Stimulated activated CD4-positive, alpha-beta T cell treated with anti-CD3 and anti-CD28 coated beads, Interleukin-4, amount 100 ng/mL, for 24 hours (primary cell): ENCODE measurements at places on chromosomes 3 and 15.

DNA sequence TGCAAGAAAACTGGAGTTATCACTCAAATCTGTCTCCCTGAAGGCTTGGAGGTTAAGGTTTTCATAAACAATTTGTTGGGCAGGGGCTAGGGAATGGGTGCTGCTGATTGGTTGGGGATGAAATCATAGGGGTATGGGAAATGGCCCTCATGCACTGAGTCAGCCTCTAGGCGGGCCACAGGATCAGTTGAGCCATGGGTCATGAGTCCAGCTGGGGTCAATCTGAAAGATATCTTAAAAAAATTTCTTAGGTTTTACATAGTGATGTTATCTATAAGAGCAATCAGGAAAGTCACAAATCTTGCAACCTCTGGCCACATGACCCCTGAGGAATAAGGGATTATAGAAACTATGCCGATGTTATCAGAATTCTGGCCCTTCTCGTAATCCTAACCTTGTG lies 491.7 kb downstream of the ZIC1 start:
- no peak for DNase-seq

GRCh38 chr3:139630542-139630941 lies 47.2 kb downstream of the NMNAT3 start:
- no peak for DNase-seq

DNA sequence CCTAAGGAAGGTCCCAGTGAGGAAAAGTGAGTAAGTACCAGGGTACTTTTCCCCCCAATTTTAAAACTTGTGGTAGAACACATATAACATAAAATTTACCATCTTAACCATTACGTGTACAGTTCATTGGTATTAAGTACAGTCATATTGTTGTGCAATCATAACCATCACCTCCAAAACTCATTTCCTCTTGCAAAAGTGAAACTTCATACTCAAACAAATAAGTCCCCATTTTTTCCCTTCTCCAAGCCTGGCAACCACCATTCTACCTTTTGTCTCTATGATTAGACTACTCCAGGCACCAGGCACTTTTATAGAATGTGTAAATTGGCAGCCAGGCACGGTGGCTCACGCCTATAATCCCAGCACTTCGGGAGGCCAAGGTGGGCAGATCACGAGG lies 12.2 kb downstream of the PRC1 start:
- DNase-seq: no peak

DNA sequence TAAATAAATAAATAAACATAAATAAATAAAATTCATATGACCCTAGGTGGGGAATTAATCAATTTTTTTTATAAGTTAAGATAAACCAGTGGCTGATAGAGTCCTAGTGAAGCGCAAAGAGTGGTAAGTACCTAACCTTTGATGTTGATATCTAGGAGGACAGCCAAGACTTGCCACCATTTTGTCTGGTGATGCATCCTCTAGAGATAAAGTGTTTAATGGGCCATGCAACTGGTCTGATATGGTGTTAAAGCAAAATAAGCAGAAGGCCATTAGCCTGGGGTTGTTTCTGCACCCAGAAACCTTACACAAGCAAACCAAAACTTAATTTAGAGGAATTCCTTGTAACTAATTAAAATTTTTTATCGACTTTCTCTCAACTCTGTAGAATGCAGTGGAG lies 9.6 kb upstream of the USP8 start:
- DNase-seq: no peak

DNA sequence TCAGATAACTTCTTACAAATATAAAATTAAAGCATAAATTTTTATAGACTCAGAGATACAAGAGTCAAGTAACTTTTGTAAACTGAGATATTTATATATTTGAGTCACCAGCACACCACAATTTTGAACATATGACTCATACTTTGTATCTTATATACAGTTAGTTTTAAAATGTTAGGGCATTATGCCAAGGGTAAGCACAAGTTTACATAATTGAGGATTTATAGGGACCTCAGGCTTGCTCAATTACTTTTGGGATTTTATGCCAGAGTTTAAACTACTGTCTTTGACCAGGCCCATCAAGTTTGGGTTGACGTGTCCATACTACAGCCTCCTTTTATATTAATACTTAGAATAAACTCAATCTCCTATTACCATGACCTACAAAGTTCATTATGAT lies 7.4 kb upstream of the FGF7 start:
- no peak for DNase-seq

DNA sequence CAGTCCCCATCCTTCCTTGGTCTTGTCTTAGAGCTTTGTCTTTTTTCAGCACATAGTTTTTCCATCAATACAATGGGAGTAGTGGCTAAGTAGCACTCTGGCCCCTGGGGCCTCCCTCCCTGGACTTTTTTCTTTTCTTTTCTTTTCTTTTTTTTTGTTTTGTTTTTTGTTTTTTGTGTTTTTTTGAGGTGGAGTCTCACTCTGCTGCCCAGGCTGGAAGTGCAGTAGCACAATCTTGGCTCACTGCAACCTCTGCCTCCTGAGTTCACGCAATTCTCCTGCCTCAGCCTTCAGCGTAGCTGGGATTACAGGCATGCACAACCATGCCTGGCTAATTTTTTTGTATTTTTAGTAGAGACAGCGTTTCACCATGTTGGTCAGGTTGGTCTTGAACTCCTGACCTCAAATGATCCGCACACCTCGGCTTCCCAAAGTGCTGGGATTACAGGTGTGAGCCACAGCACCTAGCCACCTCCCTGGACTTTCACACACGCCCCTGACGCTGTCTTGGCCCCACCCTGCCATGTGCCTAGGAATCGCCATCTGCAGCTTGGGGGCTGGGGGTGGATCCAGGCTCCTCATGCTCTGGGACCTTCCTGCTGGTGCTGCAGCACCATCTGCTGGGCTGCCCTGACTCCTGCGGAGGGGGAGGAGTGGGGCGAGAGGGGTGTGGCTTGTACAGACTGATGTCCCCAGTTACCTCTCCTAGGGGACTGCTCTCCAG lies 2.8 kb downstream of the C15orf39 start:
- DNase-seq: peak; percentile 88

- peak; percentile 20 for DNase-seq
Measured at GRCh38 chr15:58473724-58474123, 41.9 kb downstream of the LIPC start.

GRCh38 chr3:10338591-10339353 lies 17.9 kb upstream of the SEC13 start:
- DNase-seq: no peak

DNA sequence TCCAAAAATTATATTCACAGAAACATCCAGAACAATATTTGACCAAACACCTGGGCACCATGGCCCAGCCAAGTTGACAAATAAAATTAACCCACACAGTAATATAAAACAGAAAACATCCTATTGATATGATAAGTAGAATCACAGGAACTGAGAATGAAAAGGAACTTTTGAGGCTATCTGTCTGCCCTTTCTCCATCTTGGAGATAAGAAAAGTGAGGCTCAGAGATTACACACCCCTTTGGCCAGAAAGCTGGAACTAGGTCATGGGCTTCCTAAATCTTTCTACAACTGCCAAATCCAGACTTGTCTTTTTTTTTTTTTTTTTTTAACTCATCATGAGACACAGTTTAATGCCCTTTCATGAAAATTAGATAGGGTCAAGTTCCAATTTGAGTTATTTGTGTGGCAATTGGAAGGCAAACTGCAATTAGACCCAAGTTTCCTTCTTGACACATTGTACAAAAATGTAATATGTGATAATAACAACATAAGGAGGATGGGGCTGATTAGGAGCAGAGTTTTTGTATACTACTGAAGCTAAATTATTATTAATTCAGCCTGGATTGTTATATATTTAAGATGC lies 137.2 kb downstream of the RPL22L1 start:
- no peak for DNase-seq

DNA sequence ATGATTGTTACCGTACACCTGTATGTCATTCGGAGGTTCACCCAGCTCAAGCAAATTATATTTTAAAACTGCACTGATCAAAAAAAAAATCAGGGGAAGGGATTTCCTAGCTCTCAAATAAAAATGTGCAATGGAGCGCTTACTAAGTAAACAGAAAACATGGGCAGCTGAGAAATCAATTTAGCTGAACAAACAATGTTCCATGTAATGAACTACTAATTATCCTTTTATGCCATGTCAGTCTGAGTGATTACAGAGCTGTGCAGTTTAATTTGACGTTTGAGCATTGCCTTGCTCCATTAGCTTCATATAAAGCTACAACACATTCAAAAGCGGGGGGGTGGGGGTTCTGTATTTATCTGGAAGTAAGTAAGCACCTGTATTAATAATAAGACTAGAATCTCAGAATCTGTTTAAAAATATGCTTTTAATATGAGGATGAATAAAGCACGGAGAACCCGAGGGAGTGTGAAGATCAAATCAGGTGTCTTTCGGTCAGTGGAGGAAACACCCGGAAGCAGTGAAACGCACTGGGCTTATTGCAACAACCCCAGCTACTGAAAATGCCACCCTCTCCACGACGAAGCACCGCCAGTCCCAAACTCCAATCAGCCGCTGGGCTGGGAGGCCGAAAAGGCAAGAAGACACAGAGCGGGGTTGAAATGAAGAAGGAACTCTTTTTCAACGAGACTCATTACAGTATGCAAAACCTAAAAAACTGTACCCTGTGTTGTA lies 196.5 kb upstream of the ATP11B start:
- DNase-seq: no peak

DNA sequence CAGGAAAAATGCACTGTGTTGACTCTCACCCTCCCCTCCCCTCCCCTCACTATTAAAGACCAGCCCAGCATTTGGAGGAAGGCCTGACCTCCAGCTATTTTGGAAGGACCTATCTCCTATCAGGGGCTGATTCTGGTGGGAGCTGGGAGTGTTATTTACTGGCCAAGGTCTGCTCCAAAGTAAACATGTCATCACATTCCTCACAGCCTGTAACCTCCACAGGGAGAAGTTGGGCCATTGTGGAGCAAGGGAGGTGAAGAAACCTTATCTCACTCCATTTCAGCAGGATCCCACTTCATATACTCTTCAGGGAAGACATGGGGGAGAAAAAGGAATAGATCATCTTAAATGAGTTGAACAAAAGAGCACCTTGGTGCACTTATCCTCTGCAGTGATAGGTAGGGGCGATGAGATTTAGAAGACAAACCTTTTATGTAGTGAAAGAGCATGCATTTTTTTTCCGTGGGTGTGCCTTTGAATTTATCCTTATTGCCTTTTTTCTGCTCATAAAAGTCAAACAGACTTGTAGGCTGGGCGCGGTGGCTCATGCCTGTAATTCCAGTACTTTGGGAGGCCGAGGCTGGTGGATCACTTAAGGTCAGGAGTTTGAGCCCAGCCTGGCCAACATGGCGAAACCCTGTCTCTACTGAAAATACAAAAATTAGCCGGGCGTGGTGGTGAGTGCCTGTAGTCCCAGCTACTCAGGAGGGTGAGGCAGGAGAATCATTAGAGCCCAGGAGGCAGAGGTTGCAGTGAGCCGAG lies 15.6 kb upstream of the FLNB start:
- DNase-seq: no peak

DNA sequence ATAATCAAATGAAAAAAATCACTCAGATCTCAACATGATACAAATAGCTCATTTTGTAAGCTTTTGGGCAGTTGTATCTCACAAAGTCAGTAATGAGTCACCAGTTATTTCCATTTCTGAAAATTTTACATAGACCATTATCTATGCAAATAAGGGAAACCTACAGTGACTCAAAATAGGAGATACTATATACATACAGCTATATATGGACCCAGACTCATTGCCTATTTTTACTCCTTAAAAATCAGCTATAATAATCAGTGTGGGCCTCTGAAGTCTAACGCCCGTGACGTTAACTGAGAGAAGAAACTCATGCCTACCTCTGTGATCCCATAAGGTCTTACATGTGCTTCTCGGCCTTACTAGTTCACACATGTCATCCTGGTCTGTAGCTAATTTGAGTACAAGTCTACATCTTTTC lies 31.6 kb downstream of the LRIG1 start:
- peak; percentile 45 for DNase-seq

GRCh38 chr3:66662894-66663293 lies 162.1 kb upstream of the LRIG1 start:
- DNase-seq: no peak

DNA sequence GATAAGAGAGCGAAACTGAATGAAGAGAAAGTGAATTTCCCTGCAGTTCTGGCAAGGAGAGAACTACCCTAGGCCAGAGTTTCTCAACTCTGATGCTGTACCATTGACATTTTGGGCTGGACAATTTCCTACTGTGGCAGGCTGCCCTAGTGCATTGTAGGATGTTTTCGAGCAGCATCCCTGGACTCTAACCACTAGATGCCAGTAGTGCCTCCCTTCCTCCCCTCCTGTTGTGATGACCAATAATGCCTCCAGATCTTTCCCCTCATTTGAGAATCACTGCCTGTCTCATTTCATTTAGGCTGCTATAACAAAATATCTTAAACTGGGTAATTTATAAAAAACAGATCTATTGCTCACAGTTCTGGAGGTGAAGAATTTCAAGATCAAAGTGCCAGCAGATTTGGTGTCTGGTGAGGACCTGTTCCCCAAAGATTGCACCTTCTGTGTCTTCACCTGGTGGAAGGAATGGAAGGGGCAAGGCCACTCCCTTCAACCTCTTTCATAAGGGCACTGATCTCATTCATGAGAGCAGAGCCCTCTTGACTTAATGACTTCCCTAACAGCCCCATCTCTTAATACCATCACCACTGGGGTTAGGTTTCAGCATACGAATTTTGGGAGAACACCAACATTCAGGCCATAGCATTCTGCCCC lies 188.9 kb upstream of the MEIS2 start:
- no peak for DNase-seq

- DNase-seq: no peak
Measured at GRCh38 chr3:183542355-183542754, 13.2 kb downstream of the KLHL6 start.

- DNase-seq: no peak
Measured at GRCh38 chr3:144557515-144557914, 585.9 kb downstream of the DIPK2A start.

GRCh38 chr3:32398531-32398930 lies 6.9 kb downstream of the CMTM7 start:
- DNase-seq: no peak

DNA sequence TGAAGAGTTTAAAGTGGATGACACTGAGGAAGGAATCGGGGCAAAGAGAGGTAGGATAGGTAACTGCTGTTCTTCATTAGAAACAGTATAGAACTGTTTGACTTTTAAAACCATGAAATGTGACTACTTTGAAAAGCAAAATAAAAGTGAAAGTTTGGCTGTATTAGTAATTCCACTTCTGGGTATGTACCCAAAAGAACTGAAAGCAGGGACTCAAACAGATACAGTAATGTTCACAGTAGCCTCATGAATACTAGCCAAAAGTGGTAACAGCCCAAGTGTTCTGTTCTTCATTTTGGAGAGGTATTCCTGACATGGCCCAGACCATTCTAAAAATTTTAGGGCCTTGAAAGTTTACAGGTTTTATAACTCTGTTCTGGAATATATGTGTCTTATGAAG lies 1055.4 kb downstream of the TBL1XR1 start:
- no peak for DNase-seq

- no peak for DNase-seq
Measured at GRCh38 chr15:61243983-61244593, 15.0 kb upstream of the RORA start.

- DNase-seq: no peak
Measured at GRCh38 chr3:19543212-19543841, 390.7 kb downstream of the EFHB start.
